ENCODE measurements at places on chromosomes 3 and 15. TPM values are rescaled to one million over a fixed set of nuclear protein-coding genes. Genes with fewer than 3 reads are reported as not detected.

- no peaks in the 10 kb centered on the region for H3K4me1 ChIP-seq
- no peaks in the 10 kb centered on the region for H3K36me3 ChIP-seq
- DNase-seq = no peak
- H3K27me3 ChIP-seq = peaks cover 15% of the 10 kb centered on the region
- H3K27ac ChIP-seq = no peak overlapping the region
Measured at GRCh38 chr3:156334841-156335545, 214.6 kb downstream of the KCNAB1 start.

The EFCAB12 gene
- total RNA-seq = not detected

DNA sequence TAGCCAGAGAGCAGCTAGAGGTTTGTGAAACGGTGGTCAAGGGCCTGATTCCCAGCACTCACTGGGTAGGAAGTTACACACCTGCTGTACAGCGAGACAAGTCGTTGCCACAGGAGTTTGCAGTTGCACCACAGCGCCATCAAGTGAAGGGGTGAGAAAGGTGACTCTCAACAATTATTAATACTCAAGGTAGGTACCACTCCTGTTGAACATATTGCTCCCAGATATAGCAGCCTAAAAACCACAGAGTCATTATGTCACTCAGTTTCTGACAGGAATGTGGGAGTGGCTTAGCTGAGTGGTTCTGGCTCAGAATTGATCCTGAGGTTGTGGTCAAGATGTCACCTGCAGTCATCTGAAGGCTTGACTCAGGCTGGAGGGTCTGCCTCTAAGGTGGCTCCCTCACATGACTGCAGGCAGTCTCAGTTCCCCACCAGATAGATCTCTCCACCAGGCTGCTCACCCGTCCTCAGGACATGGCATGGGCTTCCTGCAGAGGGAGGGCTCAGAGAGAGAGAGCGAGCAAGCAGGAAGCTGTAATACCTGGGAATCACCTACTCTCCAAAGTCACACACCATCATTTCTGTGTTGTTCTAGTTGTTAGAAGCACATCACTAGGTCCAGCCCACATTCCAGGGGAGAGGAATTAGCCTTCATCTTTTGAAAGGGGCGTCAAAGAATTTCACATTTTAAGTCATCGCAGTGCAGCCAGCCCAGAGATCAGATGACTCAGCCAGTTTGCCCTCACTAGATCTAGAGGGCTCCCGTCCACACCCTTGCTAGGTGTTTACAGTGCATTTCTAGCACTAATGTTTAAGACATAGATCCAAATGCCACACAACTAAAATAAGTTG is 17.0 kb upstream of the ANO10 start:
- H3K4me3 ChIP-seq = peak overlapping the region; percentile 57
- peak; percentile 13 for DNase-seq
- peaks cover 40% of the 10 kb centered on the region for H3K4me1 ChIP-seq
- 0 out of 2 replicates have a peak overlapping the region, but pooled peaks have one; percentile 4 for H3K27ac ChIP-seq
- no peaks in the 10 kb centered on the region for H3K27me3 ChIP-seq

DNA sequence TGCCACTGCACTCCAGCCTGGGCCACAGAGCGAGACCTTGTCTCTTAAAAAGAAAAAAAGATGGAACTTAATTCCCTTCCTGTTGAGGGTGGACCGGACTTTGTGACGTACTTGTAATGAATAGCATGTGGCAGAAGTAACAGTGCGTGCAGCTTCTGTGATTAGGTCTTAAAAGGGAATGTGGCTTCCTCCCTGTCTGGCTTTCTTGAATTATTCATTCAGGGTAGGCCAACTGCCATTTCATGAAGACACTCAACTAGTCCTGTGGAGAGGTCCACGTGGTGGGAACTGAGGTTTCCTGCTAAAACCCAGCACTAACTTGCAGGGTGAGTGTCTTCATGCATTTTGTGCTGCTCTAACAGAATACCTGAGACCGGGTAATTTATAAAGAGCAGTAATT is 98.9 kb upstream of the PIAS1 start:
- H3K4me1 ChIP-seq = peaks cover 14% of the 10 kb centered on the region
- peaks cover 15% of the 10 kb centered on the region for H3K27me3 ChIP-seq
- H3K4me3 ChIP-seq = no peak overlapping the region
- DNase-seq = no peak

The FBXW12 gene
- not detected for total RNA-seq

The CPLX3 gene
- total RNA-seq = not detected

- no peaks in the 10 kb centered on the region for H3K27me3 ChIP-seq
- no peaks in the 10 kb centered on the region for H3K4me1 ChIP-seq
- H3K36me3 ChIP-seq = no peaks in the 10 kb centered on the region
- H3K27ac ChIP-seq = no peak overlapping the region
Measured at GRCh38 chr3:197926418-197926817, 23.6 kb upstream of the RPL35A start.

DNA sequence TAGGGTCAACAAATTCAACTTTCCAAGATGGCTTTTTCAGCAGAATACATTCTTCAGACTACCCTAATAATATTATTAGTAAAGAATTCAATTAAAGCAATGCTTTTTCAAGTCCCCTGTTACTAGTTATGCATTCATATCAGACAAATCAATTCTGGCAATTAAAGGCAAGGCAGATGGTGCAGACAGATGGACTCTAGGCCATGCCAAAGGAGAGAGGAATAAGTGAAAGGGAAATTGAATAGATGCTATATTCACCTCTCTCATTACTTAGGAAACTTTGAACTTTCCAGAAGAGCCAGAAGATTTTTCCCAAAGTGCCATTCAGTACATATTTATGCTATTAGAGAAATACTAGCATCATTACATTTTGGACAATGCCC is 487.7 kb upstream of the RASGRP1 start:
- peaks cover 20% of the 10 kb centered on the region for H3K36me3 ChIP-seq
- no peak for DNase-seq
- H3K27me3 ChIP-seq = no peaks in the 10 kb centered on the region
- H3K4me3 ChIP-seq = no peak overlapping the region
- no peak overlapping the region for H3K27ac ChIP-seq

The DTWD1 gene
- 36.0 TPM for total RNA-seq

DNA sequence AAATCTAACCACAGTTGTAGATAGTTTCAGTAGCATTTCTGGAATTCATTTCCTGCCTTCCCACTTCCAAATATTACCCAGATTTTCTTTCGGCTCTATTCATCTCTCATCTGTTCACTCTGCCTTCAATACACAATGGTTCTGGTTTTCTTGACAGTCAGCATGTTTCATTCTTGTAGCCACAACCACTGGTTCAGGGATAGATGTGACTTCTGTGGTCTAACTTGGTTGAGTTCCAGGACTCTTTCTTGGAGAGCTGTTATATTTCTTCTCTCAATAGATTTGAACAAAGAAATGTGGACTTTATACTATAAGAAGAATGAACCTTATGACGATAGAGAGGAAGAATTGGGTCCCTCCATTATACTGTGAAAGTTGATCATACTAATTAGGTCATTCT is 228.8 kb downstream of the NSUN3 start:
- no peaks in the 10 kb centered on the region for H3K36me3 ChIP-seq
- no peaks in the 10 kb centered on the region for H3K4me1 ChIP-seq
- no peaks in the 10 kb centered on the region for H3K27me3 ChIP-seq
- no peak overlapping the region for H3K4me3 ChIP-seq
- DNase-seq = no peak

The FLNB gene
- total RNA-seq = 118 TPM

- no peak overlapping the region for H3K4me3 ChIP-seq
- peaks cover 1% of the 10 kb centered on the region for H3K27me3 ChIP-seq
- no peak overlapping the region for H3K27ac ChIP-seq
- H3K4me1 ChIP-seq = peaks cover 29% of the 10 kb centered on the region
- no peaks in the 10 kb centered on the region for H3K36me3 ChIP-seq
Measured at GRCh38 chr3:100891827-100892226, 101.4 kb downstream of the ABI3BP start.

The CYP1A1 gene
- not detected for total RNA-seq

DNA sequence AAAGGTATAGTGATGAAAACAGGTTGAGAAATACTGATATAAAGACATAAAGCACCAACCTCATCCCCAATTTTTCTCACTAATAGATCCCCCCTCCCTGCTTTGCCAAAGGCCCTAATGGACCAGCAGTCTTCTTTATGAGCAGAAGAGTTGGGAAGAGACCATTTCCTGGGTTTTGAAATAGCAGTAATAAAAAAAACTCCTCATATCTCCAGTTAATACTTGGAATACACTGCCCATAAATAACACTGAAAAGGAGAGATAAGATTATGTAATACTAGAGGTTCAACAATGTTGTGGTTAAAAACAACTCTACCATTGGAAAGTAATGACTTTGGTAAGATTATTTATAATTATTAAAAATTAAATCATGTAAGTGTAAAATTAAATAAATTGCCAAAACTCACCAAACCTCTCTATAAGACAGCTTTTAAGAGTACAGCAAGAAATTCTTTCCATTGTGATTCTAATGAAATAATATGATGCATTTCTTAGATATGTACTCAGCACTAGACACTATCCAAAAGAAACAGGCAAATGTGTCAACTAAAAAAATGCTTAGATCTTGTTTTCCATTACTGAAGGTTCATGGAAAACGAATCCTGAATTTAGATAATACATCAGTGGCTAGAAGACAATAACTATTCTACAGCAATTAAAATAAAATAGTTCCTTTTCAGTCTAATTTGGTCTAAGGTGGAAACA is 88.2 kb downstream of the FAIM start:
- H3K4me3 ChIP-seq = no peak overlapping the region
- no peak overlapping the region for H3K27ac ChIP-seq
- H3K36me3 ChIP-seq = peaks cover 6% of the 10 kb centered on the region
- peaks cover 32% of the 10 kb centered on the region for H3K4me1 ChIP-seq
- no peak for DNase-seq
- H3K27me3 ChIP-seq = no peaks in the 10 kb centered on the region

The STRIT1 gene
- not detected for total RNA-seq

- H3K27me3 ChIP-seq = peaks cover 9% of the 10 kb centered on the region
- H3K27ac ChIP-seq = no peak overlapping the region
- H3K36me3 ChIP-seq = no peaks in the 10 kb centered on the region
- DNase-seq = peak; percentile 31
- no peaks in the 10 kb centered on the region for H3K4me1 ChIP-seq
Measured at GRCh38 chr3:36796881-36797280, 32.5 kb upstream of the DCLK3 start.

DNA sequence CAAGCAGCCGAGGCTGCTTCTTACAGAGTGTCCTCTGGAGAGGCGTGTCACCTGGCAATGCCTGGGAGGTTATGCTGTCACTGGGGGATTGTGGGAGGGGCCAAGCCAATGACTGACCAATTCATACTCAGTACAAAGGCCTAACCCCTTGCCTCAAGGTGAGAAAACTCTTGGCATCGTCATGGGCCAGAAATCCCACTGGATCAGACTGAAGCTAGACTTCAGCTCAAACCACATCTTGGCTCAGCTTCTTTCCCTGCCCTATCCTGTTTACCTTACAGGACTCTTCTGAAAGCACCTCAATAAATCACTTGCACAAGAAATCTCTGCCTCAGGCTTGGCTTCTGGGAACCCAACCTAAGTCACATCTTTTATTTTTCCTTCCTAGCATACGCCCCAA is 9.5 kb downstream of the ANAPC13 start:
- H3K4me1 ChIP-seq = peaks cover 86% of the 10 kb centered on the region
- H3K36me3 ChIP-seq = peaks cover 22% of the 10 kb centered on the region
- H3K27me3 ChIP-seq = no peaks in the 10 kb centered on the region

DNA sequence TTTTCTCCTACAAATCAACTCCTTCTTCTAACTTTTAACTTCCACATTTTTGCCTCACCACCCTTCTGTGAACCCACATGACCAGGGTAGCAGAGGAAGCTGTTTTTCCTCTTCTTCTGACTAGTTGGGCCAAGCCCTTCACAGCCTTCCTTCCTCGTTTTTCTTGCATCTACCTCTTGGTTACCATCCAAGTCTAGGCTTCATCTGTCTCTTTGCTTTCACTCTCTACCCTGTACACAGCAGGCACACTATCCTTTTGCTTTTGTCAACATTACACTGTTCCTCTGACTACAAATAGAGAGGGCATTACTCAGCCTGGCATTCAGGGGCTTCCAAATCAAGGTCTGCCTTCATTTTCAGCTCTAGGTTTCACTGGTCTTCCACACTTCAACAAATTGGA is 22.0 kb downstream of the SLC9A9 start:
- no peak overlapping the region for H3K27ac ChIP-seq
- peaks cover 7% of the 10 kb centered on the region for H3K36me3 ChIP-seq
- no peak for DNase-seq
- no peak overlapping the region for H3K4me3 ChIP-seq

DNA sequence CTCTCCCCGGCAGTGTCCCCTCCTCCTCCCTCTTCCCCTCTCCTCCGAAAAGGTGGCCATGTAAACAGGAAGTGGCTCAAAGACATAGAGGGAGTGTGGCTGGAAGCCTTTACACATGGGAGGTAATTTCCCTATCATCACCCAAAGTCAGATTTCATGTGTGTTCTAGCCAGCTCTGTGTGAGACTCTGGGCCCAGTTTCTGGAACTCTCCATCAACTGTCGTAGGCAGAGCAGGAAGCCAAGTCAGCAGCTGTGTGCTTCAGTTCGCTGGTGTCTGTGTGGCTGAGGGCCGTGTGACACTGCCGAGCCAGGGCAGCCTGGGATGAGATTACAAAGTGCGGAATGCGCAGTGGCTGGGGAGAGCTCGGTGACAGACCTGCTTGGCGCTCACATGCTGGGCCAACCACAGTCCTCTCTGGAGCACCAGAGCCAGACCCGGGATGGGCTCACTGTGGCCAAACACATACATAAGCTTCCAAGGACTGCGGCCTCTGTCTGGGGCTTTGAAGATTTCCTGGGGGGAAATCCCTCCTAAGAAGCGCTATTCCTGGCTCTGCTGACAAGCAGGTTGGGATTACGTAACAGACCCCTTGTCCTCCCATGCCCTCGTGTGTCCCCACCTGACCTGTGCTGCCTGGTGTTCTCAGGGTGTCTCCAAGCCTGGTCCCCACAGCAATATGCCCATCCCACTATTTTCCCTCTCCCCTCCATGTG is 50.7 kb downstream of the UMPS start:
- H3K27ac ChIP-seq = peak overlapping the region; percentile 98
- H3K4me3 ChIP-seq = peak overlapping the region; percentile 74
- peaks cover 2% of the 10 kb centered on the region for H3K27me3 ChIP-seq
- peaks cover 9% of the 10 kb centered on the region for H3K36me3 ChIP-seq
- peak; percentile 52 for DNase-seq

- no peak overlapping the region for H3K27ac ChIP-seq
- DNase-seq = no peak
- no peaks in the 10 kb centered on the region for H3K4me1 ChIP-seq
- H3K4me3 ChIP-seq = no peak overlapping the region
- peaks cover 47% of the 10 kb centered on the region for H3K36me3 ChIP-seq
Measured at GRCh38 chr3:67617518-67617917, 36.9 kb downstream of the SUCLG2 start.

DNA sequence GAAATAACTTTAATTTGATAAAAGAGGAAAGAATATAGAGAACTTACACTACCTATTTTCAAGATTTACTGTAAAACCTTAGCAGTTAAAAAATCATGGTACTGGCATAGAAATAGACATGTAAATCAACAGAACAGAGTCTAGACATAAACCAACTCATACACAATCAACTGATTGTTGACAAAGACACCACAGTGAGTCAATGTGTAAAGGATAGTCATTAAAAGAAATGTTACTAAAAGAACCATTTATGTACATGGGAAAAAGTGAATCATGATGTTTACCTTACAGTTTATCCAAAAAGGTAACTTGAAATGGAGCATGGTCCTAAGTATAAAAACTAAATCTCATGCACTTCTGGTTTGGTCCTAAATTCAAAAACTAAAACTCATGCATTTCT is 847.4 kb downstream of the IGSF11 start:
- DNase-seq = no peak
- H3K4me1 ChIP-seq = no peaks in the 10 kb centered on the region
- H3K36me3 ChIP-seq = no peaks in the 10 kb centered on the region

The TERC gene
- 13.1 TPM for total RNA-seq

All from HFFc6 (cell line).